ENCODE measurements at places on chromosomes 12 and 14.
A peak's percentile ranks its signal among the peaks of the same experiment; 100 is the strongest.

DNA sequence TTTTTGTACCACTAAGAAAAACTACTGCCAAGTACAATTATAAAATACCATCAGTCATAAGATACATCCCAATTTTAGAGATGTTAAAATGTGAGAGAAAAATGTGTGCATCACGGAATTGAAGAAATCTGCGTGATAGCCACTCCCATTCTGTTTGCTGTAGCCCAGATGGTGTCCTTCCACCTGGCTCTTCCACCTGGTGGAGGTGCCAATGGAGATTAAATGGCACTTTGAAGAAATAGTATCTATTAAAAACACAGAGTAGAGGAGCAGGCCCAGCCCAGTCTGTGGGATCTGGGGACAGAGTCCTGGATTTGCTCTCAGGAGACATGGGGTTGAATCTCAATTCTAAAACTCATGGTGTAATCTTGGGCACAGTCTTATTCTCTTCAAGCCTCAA lies 35.5 kb downstream of the TSPAN11 start:
- no peak for DNase-seq

DNA sequence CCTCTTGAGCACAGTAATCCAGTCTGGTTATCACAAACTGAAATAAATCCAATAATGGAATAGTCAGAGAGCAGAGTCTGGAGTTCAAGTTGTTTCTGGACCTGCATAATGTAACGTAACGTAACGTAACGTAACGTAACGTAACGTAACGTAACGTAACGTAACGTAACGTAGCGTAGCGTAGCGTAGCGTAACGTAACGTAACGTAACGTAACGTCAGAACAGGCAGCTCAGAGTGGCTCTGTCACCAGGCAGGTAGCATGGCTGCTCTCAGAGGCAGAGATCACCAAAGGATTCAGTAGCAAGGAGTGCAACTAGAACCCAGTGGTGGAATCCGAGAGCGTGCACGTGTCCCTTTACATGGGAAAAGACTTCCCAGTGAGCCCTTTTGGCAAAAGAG lies 85.7 kb upstream of the USP44 start:
- no peak for DNase-seq

DNA sequence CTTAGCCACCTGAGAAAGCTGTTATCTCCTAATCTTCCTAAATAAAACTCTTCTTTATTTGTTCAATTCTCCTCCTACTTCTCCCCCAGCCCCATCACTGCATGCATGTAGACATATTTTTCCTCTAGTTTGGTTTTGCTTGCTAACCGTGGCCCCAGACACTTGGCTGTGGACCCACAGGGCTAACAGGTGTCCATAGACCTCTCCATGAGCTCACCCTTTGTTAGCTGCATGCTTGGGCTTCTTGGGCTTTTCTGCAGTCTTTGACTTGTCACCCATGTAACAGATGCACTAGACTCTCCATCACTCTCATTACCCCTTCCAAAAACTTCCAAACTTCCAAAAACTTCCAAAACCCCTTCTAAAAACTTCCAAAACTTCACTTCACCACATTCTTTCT lies 59.2 kb upstream of the PLEKHA5 start:
- no peak for DNase-seq

DNA sequence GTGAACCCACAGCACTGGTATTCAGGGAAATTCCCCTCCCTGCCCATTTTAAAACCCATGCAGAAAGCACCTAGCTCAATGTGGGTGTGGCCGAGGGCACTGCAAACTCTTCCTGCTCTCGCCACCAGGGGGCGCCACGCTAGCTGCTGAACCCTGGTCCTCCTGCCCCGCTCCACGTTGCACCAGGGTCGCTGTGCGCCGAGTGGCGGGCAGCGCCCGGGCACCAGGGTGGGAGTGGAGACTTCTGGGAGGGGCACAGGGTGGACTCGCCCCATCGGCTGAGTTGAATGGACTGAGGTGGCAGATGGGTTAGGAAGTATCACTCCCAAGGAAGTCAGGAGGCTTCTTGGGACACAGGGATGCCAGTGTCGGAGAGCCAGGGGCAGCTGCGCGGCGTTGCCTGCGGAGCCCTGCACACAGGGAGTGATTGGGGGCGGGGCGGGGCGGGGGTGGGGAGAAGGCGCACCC lies 48.1 kb upstream of the BCL11B start:
- peak; percentile 67 for DNase-seq
